ENCODE measurements at places on chromosomes 6 and 20.

DNA sequence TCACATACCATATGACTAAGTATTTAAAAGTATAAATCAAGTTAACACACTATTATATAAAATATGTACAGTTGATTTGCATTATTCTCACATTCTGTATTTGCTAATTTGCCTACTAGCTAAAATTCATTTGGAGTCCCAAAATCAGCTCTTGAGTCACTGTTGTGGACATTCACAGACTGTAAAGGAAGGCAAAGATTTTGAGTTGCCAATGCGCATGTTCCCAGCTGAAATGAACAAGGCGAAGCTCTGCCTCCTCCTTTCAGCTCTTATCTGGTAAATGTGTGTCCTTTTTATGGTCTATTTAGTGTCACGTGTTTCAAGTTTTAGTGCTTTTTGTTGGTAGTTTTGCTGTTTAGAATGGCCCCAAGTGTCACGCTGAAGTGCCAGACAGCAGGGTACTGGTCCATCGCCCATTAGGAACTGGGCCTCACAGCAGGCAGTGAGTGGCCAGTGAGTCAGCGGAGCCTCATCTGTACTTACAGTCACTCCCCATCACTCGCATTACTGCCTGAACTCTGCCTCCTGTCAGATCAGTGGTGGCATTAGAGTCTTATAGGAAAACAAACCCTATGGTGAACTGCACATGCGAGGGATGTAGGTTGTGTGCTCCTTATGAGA is 87.2 kb upstream of the ADTRP start:
- no peak for DNase-seq

DNA sequence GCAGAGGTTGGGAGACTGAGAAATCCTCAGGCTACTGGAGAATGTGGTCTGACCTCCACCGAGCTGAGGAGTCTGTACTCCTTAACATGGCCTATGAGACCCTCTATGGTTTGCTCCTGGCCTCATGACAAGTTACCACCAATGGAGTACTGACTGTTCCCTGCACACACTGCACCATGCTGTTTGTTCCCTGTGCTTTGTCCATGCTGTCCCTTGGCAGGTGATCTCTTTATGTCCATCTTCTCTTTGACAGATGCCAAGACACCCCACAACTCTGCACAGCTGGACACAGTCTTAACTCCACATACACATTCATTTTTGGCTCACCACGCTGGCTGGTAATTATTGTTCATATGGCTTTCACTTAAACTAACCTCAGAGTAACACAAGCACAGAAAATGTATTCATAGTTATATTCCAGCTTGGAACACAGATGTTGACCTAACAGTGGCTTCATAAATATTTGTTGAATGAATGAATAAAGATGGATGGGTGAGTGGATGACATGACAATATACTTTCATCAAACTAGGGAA is 258.0 kb downstream of the ATXN1 start:
- no peak for DNase-seq

DNA sequence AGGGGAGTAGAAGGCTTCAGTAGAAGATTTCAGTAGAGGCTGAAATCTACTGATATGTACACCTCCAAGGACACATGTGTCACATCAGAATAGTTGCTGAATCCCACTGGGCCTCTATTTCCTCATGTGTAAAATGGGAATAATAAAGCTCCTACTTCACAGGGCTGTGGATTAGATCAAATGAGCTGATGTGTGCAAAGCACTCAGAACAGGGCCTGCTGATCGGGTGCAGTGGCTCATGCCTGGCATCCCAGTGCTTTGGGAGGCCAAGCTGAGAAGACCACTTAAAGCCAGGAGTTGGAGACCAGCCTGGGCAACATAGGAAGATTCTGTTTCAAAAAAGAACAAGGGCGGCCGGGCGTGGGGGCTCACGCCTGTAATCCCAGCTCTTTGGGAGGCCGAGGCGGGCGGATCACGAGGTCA is 8.1 kb upstream of the AP5S1 start:
- no peak for DNase-seq

- peak; percentile 71 for DNase-seq
These were observed 12.2 kb upstream of the SERPINB1 start for GRCh38 chr6:2853769-2854395.

DNA sequence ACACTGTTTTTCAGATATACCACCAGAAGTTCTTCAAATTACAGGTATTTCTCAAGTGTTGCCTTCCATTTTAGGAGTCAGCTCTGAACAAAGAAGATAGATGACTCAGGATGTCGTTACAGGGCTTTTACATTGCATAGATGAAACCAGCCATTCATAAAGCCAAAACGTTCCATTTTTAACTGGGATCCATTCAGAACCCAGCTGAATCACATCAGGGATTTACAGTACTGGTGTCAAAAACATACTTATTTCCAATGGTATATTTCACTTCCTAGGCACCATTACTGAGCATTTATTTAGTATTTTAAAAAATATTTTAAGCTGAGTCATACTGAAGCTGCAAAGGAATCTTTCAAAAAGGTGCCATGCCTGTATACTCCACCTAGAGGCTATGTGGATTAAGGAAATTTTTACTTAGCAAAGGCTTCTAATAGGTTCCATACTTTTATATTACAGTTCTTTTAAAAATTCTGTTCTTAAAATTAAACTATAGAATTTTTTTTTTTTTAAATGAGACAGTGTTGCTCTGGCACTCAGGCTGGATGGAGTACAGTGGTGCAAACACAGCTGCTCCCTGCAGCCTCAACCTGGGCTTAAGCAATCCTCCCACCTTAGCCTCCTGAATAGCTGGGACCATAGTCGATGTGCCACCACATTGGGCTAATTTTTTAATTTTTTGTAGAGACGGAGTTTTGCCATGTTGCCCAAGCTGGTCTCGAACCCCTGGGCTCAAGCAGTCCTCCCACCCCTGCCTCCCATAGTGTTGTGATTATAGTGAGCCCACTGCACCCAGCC is 2.6 kb downstream of the ASF1A start:
- DNase-seq = peak; percentile 51

GRCh38 chr6:5214570-5215052 is 46.1 kb downstream of the LYRM4 start:
- DNase-seq = peak; percentile 80

DNA sequence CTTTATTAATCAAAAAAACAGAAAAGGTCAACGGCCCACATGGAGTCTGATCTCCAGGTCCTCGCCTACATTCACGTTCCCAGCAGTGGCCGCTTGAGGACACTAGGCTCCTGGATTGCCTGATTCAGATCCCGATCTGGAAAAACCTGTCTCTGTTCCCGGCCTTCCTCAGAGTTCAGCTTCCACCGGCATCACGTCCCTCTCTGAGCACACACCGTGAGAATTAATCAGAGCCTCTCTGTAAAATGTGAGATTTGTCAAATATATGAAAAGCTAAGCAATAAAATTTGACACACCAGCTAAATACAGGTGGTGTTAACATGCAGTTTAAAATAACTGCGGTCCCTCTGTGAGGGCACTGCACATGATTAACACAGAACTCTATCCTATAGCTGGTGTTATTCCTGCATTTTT is 122.8 kb upstream of the COL21A1 start:
- DNase-seq = peak; percentile 55

DNA sequence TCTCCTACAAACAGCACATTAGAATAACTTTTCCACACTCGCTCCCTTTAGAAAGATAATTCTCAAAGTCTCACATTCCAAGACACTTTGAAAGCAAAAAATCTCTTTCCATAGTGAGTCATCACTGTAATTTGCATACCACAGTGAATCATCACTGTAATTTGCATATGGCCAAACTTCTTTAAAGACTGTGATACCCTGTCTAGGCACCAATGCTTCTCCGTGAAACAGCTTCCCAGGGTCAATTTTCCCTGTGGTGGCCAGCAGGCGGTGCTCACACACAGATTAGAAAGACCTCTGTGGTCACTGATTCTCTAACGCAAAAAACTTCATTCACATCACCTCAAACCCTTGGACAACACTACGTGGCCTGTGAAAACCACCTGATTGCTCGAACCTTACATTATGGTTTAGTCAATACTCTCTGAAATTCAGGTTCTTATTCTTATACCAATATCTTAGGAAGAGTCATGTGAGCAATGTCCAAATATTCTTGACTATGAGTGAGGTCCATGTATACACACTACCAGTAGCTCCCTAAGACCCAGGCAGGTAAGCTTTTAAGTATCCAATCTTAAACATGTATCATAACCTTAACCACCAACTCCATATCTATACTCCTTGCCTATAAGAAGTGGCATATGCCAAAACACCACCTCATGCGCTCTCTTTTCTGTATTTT is 78.5 kb upstream of the PHACTR1 start:
- peak; percentile 77 for DNase-seq

DNA sequence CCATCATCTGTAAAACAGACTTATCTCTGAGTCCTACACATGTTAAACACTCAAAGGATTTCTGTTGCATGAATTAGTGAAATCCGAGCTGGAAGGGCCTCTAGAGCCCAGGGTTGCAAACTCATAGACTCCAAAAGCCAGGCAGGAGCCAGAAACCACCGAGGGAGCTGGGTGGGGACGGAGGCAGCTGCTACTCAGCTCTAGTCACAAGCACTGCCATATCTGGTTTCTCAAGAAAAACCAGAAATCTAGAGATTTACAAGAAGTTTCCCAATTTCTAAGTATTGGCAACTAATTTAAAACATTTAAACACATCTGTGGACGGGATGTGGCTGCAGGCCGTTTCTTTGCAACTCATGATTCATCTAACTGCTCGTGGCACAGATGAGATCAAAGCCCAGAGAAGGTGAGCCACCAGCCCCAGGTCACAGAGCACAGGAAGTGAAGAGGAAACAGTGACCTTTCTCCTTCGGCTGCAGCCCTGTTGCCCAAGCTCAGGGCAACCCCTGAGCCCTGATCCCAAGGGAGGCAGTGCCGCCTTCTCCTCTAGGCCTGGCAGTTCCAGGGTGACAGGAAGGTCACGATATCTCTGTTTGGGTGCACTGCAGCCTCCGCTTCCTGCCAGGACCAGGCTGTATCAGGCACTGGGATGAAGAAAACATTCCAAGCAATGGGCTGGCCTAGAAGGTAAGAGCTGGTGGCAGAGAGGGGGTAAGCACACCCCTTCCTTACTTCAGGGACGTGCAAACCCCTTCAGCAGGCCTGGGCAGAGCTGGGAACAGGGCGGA is 26.4 kb upstream of the PTGIS start:
- DNase-seq = peak; percentile 74

DNA sequence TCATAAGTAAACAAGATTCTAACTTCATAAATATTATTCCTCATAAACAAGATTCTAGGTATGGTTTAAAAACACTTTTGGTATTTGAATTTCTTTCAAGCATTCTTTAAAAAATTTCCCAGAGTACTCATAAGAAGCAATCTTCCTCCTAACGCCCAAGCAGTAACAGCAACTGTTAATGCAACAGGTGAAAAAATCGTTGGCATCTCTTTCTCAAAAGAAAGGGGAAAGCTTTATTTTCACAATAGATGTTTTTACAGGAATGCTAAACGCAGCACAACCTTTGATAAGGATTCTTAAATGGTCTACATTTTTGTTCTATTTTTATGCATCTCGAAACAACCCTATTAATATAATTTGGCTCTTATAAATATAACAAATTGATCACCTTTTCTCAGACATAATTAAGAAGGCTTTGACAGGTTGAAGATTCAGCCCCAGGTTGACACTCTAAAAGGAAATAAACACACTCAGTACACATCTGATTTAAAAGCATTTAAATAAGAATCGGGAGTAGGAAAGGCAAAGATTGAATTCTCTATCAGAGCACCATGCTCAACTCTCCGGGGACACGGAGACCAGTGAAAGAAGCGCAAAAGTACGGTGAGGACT is 634 bp downstream of the AHI1 start:
- no peak for DNase-seq

DNA sequence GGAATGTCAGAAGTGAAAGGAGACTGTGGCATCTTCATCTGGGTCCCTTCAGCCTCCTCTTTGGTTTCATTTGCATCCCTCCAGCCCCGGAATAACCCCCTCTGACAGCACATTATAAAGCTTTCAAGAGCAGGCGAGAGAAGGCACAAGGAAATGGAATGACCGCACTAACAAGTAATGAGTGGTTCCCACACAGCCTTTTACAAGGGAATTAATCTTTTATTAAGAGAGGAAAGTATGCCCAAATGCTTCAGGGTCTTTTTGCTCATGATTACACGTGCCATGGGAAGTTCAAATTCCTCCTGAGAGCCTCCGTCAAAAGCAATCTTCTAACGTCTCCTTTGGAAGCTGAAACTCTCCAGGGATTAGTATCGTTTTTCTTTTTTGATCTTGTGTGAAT is 347.0 kb downstream of the BTBD3 start:
- no peak for DNase-seq

- DNase-seq = no peak
These were observed 440.8 kb downstream of the UTRN start for GRCh38 chr6:144725736-144726522.

DNA sequence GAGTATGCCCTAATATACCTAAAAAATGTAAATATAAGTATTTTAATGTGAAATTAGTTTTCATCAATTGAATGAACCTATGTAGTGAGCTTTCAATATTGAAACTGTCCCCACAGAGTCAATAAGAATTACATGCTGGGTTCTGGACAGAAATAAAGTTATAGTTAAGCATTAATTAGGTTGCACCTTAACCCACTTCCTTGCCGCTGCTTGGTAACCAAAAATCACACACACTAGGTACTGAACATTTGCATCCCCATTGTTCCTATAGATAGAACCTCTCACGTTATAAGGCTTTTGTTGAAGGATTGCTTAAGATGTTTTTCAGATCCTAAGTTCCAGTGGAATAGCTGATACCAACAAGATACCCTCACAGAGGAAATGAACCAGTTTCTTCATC is 237.1 kb upstream of the OPRM1 start:
- no peak for DNase-seq

GRCh38 chr6:139500977-139501376 is 126.5 kb upstream of the CITED2 start:
- no peak for DNase-seq

Measured in fibroblast of upper back skin (primary cell).